ENCODE measurements at places on chromosomes 1 and 21.

GRCh38 chr1:193368302-193368701 is 181.9 kb upstream of the B3GALT2 start:
- no peak for DNase-seq

- DNase-seq = no peak
Observed at GRCh38 chr1:55585402-55585792, 370.2 kb upstream of the USP24 start.

DNA sequence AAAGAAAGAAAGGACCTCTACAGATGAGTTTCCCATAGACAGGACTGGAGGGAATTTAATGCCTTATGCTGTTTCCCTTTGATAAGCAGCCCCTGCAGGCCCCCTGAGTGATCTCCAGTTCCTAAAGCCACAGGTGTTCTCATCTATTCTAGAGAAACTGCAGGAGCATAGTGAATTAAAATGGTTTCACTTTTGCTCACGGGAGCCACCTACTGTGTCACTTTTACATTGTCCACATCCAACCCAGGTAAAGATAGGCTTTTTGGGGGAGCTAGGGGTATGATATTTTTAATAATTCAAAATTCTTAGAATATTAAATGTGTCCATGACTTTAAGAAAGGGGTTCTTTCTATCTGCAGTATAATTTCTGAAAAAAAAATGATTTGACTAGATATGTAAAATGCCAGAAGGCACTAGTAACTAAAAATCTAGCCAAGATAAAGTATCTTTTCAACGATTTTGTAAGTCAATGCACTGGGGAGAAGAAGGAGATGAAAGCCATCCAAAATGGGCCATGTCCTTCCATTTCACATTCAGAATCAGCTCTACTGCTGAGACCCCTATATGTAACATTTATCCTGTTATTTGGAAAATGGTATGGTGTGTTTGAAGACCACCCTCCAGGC is 267.3 kb upstream of the DUSP10 start:
- no peak for DNase-seq

DNA sequence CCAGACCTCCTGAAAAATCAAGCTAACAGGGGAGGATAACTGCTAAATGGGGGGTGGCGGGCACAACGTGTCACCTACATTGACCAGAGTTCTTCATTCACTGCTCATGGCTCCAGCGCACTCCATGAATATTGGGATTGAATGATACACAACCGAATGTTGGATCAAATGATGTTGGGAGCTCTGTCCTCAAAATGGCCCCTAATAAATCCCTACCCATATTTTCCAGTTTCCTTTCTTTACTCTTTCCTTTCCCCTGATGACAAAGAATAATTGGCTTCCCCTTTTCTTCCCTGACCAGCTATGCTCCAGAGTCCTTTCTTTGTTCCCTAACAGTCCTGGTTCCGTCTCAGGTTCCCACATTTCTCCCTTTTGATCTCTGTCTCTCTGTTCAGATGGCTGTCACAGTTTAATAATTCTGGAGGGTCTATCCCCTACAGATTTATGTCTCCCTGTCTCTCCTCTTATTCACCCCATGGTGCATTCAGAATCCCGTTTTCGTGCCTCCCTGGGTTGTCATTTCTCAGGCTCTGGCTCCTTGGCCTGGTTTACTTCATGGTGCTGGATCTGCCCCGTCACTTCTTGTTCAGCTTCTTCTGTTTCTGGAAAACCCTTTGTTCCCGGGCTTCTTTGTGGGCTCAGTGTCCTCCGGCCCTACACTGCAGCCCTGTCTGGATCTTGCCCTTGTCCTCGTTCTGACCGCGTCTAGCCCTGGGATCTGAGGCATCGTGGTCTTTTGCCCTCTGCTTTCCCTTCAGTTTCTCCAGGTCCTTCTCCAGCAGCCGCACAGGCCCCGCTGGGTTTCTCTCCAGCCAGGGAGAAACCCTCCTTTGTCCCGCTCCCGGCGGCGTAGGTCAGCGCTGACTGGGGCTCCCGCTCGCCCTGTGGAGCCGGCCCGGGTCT is 78.3 kb downstream of the NDUFS5 start:
- no peak for DNase-seq

DNA sequence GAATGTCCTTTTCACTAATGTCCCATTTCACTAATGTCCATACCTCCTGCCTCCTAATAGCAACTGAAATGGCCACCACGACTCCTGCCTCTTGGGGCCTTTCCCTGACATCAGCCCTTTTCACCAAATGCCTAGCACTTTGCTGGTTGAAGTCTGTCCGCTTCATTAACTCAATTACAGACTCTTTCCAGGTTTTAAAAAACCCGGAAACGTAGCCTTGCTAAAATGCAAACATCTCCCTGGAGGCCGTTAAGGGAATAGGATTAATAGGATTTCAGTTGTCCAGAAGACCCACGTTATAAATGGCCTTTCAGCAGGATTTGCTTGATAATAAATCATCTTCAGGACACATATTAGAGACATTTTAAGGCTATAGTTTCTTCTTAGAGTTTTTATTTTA is 25.7 kb upstream of the ERO1B start:
- no peak for DNase-seq

- DNase-seq = peak; percentile 47
Observed at GRCh38 chr1:147760481-147761260, at the start of gene GJA5. Gene GJA5 (minus strand): TSS chr1:147760602. CDS start chr1:147759238, 1,364 bp downstream.

- DNase-seq = no peak
Observed at GRCh38 chr1:218600968-218601367, 255.8 kb downstream of the TGFB2 start.

DNA sequence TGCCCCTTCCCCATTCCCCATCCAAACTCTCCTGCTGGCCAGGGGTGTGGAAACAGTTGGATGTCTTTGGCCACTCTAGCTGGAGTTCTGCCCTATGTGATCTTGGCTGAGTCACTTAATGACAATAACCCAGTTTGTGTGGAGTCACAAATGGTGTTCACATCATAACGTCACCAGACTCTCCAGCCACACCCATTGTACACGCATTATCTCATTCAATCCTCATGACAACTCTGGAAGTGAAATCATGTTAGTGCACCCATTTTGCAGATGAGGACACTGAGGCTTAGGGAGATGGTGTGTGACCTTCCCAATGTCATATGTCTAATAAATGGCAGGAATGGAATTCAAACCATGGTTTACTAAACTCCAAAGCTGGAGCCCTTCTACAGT is 1.2 kb upstream of the CDA start:
- DNase-seq = no peak
